ENCODE measurements at places on chromosomes 12 and 14.

DNA sequence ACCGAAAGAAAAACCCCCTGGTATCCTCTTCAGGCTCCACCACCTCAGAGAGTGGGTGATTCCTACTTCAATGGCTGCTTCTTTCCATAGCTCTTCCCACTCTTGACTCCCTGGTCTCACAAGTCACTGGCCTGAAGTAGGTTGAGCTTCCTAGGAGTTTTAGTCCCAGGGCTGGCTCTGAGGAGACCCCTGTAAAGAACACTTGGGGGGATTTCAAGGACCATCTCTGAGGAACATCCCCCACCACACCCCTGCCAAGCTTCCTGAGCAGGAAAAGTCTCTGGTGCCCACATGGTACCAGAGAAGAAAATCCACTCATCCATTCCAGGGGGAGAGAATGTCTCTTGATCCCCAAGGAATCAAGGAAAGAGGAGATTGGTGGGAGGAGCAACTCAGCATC, 25.7 kb downstream of the PHETA1 start:
- DNase-seq: no peak

DNA sequence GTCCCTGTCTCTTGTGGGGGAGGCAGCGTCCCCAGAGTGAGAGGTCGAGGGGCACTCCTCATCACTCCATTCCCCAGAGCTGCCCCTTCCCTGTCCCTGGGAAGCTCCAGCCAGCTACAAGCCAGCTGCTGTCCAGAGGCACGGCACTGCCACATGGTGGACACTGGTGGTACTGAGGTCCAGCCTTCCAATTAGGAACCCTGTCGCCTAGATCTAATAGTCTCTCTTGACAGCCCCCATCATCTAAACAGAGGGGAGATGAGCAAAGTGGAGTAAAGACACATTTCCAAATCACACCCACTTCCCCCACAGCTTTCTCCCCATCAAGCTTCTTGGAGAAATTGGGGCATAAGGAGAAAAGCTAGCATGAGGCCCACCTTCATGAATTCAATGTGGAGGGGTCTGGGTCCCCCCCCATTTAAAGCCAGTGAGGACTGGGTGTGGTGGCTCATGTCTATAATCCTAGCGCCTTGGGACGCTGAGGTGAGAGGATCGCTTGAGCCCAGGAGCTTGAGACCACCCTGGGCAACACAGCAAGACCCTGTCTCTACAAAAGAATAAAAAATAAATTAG, 2.1 kb upstream of the INHBE start:
- DNase-seq: no peak

- no peak for DNase-seq
These were observed 39.3 kb downstream of the TSPAN19 start for GRCh38 chr12:84996759-84997158.

GRCh38 chr14:23294734-23295561, 7.7 kb downstream of the PPP1R3E start:
- DNase-seq: no peak

DNA sequence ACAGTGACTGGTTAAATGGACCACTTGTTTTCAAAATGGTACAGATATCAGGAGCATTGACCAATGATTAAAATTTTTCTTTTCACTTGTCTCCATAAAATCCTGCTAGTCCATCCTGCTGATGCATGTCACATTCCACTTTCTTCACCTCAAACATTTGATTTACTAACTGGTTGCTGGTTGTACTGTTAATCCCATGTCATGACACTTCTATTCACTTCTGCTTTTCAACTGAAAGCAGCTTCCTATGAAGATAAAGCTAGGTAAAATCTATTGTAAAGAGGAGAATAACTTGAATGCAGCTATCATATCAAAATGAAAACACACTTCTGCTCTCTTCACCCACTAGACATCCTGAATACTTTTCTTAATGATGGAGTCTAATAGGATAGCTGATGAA, 149.6 kb upstream of the OTX2 start:
- no peak for DNase-seq

DNA sequence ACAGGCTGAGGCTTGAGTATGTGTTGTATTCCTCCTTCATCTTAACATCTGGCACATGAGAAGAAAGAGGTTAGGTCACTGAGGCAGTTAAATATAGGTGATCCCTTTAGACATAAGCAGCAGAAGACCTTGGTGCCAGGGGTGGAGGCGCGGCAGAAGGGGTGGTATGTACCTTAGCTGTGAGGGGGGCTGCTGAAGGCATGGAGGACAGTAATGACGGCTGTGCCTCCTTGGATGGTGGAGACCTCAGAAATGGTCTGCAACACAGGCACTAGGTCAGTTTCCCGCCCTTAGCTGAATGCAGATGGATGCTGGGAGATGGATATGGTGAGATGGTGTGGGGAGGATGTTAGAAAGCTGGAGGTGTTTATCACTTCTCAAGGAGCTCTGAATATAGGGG, 1.5 kb upstream of the PNMA1 start:
- DNase-seq: no peak

DNA sequence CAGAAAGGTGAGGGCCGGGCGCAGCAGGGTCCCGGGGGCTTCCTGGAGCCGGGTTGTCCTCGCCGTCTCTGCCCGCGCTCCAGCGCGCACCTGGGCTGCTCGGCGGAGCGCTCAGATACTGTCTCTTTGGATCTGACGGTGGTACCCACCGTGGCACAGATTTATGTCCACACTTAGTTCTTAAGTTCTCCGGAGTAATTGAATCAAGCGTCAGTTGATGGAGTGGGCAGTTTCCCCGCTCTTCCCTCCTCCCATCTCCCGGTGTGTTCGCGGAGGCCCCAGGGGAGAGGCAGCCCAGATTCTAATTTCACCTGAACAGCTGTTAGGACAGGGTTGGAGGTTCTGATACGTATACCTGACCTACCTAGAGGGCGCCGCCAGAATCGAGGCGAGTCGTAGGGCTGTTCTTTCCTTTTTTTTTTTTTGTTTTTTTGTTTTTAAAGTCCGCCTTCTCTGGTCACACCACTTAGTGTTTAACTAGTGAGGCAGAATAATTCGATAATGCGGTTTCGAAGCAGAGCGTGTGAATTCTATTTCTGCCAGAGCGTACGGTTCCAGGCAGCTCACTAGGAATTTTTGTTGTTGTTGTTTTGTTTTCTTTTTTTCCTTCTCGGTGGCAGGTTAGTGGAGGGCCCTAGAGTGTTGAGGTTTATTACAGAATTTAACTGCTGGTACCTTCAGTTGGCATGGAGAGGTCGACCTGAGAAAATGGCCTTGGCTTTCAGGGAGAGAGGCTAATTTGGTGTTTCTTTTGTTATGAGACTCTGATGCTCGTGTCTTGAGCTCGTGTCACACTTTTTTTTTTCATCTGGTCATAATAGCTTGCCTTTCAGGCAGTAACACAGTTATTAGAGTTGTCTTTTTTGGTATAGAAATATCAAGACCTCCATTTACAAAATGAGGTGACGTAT, 22.3 kb upstream of the GNS start:
- DNase-seq: no peak

- no peak for DNase-seq
These were observed 40.3 kb downstream of the SUSD6 start for GRCh38 chr14:69651664-69652063.

DNA sequence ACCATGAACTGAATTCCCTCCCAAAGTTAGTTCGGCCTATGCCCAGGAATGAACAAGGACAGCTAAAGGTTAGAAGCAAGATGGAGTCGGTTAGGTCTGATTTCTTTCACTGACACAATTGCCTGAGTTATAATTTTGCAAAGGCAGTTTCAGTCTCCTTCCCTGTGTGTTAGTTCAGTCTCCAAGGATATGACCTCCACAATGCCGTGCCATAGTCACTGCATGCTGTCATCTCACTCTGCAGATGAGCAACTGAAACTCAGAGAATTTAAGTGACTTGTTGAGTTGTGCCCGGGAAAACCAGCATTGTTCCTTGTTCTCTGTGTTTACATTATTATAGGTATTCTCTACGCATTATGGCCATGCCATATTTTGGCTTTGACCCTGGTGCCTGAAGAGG, 10.1 kb upstream of the SERPINA1 start:
- no peak for DNase-seq

DNA sequence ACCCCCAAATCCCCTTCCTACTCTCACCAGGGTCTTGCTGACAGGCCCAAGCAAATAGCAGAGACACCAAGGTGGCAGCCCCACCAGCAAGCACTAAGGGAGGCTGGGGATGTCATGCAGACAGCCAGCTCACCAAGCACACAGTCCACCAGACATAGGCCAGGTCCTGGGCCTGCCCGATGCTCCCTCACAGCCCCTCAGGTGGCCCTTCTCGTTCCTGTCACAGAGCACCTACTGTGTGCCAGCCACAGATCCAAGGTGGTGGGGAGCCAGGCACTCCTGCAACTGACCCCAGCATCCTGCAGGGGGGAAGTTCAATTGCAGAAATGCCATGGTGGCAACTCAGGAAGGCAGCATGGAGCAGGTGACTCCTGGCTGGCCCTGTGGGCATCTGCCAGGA, 60.5 kb upstream of the PNMA1 start:
- DNase-seq: no peak

GRCh38 chr12:96263449-96263902, 69.3 kb downstream of the ELK3 start:
- DNase-seq: no peak

DNA sequence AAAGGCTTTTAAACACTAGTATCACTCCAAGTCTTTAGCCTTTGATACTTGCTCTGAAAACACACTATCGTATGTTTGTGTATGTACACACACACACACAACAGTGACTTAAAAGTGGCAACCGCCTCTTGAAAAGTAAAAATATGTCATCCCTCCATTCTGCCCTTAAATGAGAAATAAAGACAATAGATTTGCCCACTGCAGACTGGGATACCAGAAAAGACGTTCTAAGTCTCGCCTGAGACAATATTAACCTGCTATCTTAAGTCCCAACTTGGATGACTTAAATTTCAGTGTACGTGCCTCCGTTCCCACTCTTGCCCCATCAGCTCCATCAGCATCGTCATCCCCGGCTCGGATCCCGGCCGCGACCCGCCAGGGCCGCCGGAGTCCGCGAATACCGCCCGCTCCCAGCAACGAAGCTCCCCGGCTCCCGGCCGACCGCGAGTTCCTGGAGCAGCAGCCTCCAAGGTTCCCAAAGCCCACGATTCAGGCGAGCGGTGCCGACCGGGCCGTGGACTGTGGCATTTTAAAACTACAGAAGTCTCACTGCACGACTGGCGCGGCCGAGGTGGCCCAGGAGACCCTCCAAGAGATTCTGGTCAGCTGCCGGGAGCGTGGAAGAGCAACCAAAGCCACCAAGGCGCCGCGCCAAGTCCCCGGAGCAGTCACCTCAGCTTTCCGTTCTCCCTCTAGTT, 2.8 kb upstream of the ARID2 start:
- DNase-seq: no peak

All from vagina (tissue), 2 donors.